ENCODE measurements at places on chromosomes 3 and 15.

DNA sequence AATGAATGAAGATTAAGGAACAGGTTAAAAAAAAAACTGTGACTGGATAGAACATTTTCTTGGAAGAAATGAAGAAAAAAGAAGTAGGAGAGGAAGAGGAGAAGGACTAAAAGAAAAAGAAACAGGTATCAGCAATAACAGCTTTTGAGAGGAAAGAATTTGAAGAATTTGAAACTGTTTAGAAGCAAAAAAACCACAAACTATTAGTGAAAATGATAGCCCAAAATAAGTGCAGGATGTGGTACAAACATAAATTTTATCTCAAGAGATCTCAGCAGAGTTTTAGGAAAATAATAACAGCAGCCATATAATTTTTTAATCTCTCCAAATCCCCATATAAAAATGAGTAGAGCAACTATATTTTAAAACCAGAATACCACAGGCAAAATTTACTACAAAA is 8.8 kb upstream of the A4GNT start:
- DNase-seq, result no peak

DNA sequence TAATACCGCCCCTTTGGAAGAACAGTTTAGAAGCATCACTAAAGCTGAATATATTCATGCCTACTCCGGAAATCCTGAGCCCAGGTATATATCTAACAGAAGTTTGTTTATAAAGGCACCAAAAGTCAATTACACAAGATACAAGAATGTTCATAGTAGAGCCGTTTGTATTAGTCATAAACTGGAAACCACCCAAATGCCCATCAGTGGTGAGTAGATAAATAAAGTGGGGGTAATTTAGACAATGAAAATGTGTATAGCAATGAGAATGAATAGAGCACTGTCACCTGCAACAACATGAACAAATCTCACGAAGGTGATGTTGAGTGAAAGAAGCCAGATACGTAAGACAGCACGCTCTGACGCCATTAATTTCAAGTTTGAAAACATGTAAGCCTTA is 68.3 kb upstream of the GLCE start:
- DNase-seq, result no peak

DNA sequence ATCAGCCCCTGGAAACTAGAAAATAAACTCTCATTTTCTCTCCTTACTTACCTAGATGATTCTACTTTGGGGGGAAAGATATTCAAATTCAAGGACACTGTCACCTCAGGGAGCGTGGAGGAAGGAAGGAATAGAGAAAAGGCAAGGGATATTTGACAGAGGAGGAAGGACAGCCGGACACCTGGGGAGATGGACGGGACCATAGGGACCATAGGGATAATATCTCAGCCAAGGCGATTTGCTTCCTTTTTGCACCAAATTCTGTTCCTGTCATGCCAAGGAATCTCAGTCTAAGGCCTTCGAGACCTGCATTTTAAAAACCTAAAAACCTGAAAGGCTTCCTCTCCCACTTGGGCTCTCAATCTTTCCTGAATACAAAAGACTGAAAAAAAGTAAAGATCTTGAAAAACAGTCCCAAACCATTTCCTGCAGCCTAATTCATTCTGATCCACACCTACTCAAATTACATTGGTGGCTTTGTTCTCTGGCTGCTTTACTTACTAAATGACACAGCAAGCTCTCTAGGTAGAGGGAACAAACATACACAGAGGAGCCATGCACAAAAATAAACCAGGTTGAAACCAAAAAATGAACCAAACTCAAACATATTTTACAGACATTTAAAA is 73.9 kb upstream of the SLC24A5 start:
- DNase-seq, result no peak

DNA sequence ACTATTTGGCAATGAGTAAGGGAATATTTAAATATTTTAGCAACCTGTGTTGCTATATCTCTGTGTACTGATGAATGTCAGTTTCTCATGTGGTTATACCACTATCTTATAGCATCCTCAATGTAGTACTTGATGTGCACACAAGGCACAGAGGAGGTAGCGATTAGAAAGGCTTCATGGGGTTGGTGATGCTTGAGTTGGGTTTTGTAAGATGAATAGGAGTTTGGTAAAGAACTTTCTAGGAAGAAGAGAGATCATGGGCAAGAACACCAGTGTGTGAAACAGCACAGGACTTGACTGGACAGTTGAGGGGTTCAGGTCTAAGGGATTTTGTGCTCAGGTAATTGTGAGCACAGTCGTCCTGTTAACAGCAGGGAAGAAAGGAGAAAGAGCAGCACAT is 38.1 kb downstream of the LPP start:
- no peak for DNase-seq

GRCh38 chr3:161800985-161801559 is 304.5 kb downstream of the OTOL1 start:
- DNase-seq, result no peak

DNA sequence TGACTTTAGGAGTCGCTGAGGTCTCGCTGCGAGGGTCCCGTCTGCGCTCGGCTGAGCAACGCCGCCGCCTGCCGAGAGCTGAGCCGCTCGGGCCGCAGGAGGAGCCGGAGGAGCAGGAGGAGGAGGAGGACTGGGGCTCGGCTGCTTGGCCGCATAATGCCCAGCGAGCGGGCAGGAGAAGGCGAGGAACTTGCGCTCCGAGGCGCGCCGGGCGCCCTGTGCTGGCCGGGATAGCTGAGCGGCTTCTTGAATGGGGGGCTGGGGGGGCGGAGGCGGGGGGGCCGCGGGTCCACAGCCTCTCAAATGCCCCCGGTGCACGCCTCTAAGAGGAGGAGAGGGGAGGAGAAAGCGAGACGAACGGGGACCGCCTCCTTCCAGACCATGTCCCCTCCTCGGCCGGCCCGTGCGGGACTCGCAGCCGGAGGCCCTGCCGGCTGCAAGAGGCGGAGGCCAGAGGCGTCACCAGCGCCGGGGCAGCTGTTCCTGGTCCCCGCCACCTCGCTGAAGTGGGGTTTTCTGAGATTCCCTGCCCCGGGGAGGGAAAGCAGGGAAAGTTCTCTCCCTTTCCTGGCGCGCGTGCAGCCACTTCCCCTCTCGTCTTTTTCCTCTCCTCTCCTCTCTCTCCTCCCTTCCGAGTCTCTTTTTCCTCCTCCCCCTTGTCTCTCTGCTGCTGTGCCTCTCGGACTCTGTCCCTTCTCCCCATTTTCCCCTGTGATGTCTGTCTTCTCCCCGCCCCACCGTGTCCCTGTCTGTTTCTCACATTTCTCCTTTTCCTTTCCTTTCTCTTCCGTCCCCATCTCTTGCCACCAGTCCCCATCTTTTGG is at the start of gene ADAMTS9:
Gene ADAMTS9 (minus strand): TSS at position 220 of the 824 bp plus-strand sequence. CDS start 343 bp downstream, outside the sequence.
- DNase-seq, result no peak

DNA sequence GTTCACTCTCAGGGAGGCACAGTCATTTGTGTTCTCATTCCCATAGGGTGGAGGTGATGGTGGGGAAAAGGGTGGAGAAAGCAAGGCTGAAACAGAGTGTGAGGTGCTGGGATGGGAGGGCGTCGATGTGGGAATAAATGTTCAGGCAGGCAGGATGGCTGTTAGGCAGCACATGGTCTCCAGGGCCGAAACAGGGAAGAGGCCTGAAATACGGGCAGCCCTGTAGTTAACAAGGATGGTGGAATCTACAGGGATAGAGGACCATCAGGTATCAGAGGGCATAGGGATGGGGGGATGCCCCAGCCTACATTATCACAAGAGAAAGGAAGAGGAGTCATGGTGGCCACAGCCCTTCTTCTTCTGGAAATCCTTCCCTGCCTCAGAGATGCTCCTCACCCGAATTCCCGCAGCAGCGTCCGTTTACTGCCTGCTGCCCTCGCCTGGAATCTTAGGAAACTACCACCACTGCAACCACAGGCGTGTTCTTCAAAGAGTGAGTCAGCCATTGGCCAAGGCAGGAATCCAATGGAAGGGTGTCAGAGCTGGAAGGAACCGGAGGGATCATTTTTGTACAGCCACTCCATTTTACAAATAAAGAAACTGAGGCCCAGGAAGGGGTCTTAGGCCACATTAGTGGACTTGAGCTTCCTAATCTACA is 49.7 kb upstream of the POMGNT2 start:
- DNase-seq, result no peak

DNA sequence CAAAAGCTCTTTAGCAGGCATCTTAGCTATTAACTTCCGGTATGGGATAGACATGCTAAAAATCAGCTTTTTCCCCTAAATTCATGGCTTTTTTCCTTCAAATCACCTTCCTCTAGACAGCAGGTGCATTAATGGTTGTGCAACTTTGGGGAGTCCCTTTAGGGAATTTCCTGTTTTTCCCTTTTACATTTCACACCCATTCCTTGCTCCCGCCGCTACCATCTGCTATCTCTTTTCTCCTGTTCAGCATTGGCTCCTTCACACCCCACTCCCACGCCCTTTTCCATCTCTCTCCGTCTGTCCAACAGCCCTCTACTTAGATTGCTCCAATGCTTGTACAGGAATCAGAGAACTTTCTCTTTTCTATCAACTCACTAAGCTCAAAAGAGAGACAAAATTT is 43.4 kb downstream of the FEZF2 start:
- no peak for DNase-seq

DNA sequence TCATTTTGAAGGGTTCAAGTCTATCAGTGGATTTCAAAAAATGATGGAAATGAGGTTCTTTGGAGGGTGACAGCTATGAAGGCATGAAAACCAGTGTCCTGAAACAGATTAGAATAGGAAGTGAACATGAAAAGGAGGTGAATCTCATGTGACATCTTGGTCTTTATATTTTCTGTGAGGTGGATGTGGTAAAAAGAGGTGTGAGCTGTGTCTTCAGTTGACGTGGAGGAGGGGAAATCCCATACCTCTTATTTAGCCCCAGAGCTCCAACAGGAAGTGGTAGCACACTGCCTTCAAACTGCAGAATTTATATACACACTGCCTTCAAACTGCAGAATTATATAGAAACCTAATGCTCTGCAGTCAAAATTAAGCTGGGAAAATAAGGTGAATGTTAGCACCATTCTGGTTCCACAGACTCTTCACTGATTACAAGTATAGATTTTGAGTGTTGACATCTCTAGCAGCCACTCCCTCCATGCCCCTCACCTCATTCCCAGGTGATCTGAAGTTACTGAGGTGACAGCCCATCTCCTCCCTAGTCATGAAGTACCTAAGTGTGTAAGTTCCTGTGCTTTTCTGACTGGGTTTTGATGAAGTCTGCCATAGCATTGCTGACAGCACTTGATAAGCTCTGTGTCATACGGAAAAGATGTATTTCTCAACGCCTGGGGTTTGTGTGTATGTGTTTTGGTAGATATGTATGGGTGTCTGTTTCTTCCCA is 2.7 kb downstream of the RAB8B start:
- DNase-seq, result no peak

- no peak for DNase-seq
Measured at GRCh38 chr15:66848686-66849392, 146.8 kb downstream of the SMAD6 start.

DNA sequence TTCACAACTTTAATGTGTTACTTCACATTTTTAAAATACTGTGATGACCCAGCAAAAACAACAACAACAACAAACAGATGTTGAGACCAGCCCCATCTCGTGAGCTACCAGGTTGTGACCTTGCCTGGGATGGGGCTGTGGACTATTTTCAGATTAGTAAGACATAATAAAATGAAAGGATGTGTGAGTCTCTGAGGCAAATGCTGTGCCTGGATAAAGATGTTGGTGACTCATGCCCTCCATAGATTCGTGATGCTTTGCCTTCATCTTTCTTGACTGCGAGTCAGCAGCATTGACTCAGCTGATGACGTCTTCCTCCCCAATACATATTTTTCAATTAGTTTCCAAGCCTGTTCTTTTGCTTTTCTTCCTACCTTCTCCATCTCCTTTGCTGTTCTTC is 453.0 kb upstream of the CFAP20DC start:
- DNase-seq, result peak; percentile 8

DNA sequence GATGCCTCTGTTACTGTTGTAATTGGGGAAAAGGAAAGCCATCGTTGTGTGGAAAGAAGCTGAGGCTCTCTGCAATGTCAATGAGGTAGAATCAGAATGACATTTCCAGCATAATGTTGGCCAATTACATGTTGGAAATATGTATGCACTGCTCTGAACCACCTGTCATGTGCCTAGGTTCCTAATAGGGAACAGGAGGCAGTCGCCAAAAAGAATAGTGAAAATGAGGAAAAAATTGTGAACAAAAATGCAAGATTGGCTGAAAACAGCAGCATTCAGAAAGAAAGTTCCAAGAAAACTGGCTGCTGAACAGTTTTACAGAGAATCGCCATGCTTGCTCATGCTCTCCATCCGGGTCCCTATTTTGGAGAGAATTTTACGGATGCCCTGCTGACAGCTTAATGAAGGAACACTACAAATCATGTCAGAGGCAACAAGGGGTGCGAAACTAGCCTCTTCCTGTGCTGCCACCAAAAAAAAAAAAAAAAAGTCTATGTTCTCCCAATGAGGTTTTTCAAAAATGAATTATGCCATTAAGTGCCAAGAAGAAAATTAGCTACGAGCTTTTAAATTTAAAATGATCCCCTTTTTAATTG is 305.9 kb upstream of the ARRDC4 start:
- no peak for DNase-seq

DNA sequence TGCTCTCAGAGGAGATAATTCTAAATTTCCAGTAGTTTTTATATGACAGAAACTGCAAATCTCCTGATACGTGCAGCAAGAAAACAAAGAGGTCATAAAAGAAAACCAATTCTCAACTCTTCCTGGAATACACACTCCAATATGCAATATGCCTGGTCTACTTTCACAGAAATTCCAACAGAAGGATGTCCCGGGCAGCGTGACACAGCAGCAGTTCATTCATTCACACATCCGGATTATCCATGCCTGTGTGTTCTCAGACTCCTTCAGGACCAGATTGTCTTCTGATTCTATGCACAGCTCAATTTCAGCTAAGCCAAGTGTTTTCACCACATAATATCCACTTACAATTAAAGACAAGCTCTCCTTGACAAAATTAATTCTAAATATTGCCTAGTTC is 64.3 kb downstream of the FBN1 start:
- no peak for DNase-seq

- no peak for DNase-seq
Measured at GRCh38 chr3:169772305-169772896, 795 bp upstream of the MYNN start.

GRCh38 chr15:56869573-56869972 is 48.9 kb upstream of the TCF12 start:
- no peak for DNase-seq

Data from activated T-helper 9 cell treated with anti-CD3 and anti-CD28 coated beads, Interleukin-2, amount 50 U/mL, for 16 hours (primary cell).